Stimulated activated CD4-positive, alpha-beta T cell treated with anti-CD3 and anti-CD28 coated beads, Interleukin-4, amount 100 ng/mL, for 1 hour (primary cell): ENCODE measurements at places on chromosomes 1 and 21.

GRCh38 chr1:114081437-114082303 is 72.0 kb downstream of the SYT6 start:
- no peak for DNase-seq

- DNase-seq: peak; percentile 66
Measured at GRCh38 chr1:156082309-156083091, at the start of gene MEX3A. Gene MEX3A (minus strand): TSS chr1:156082465. CDS start chr1:156081998, 467 bp downstream.

GRCh38 chr1:247456914-247457639 is 827 bp downstream of the OR2B11 start:
- no peak for DNase-seq

- DNase-seq: no peak
Measured at GRCh38 chr1:228852511-228853088, 117.3 kb downstream of the RHOU start.

DNA sequence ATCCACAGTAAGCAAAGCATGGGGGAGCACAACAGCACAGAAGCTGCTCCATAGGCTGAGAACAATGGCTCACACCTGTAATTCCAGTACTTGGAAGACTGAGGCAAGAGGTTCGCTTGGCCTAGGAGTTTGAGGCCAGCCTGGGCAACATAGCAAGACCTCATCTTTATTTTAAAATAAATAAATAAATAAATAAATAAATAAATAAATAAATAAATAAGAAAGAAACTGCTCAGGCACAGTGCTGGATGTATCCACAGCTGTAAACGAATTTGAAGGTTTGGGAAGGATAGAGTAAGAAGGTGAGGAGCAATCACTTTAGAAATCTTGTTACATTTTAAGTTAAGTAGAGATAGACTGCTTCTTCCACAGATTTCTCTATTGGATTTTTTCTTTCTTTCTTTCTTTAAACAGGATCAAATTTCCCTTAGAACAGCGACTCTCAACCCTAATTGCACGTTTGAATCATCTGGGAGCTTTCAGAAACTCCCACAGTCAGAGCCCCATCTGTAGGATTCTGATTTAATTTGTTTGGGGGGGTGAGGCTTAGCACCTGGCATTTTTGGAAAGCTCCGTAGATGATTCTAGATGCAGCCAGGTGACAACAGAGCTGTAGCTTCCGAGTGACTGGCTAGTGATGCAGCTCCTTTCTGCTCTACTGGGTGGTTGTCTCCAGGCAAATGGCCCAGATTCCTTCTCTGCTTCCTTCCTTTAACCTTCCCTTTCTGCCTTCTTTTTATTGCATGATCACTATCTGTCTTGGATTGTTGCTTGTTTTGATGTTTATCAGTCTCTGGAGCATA is 53.5 kb downstream of the S1PR1 start:
- DNase-seq: no peak

DNA sequence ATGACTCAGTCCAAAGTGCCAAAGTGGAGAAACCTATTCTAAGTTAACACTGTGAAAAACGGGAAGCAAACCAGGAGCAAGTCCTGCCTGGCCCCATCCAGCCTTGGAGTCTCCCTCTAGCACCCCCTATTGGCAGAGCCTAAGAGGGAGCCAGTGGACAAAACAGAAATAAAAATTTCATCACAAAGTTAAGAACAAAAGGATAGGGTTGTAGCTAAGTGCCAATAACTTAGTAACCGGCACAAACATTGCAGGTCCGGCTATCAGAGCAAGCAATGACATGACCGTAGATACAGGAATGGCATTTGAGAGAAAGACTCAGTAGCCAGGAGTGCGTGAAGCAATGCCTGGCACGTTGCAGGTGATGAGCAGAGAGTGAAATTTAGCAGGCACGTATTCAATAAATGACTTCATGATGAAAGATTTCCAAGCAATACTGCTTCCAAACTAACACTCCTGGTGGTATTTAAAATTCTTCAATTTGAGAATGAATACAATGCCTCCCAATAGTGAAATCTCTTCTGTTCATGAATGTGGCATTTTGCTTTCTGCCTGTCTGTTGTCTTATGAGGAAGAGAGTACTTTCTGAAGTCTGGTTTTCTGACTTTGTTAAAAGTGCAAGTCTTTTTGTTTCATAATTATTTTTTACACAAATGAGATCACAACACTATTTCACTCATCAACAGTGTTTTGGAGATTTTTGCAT is 391.0 kb downstream of the OMA1 start:
- DNase-seq: no peak

- DNase-seq: no peak
Measured at GRCh38 chr1:82086739-82087138, 286.0 kb downstream of the ADGRL2 start.

- DNase-seq: no peak
Measured at GRCh38 chr1:43267818-43268425, 1.9 kb upstream of the TMEM125 start.

- no peak for DNase-seq
Measured at GRCh38 chr1:82690411-82690810, 889.7 kb downstream of the ADGRL2 start.

GRCh38 chr1:202189001-202189790 is 4.4 kb upstream of the LGR6 start:
- peak; percentile 82 for DNase-seq

GRCh38 chr21:28903448-28903847 is 89.2 kb downstream of the LTN1 start:
- DNase-seq: no peak

GRCh38 chr1:209850342-209850979 is 22.7 kb downstream of the UTP25 start:
- peak; percentile 44 for DNase-seq

DNA sequence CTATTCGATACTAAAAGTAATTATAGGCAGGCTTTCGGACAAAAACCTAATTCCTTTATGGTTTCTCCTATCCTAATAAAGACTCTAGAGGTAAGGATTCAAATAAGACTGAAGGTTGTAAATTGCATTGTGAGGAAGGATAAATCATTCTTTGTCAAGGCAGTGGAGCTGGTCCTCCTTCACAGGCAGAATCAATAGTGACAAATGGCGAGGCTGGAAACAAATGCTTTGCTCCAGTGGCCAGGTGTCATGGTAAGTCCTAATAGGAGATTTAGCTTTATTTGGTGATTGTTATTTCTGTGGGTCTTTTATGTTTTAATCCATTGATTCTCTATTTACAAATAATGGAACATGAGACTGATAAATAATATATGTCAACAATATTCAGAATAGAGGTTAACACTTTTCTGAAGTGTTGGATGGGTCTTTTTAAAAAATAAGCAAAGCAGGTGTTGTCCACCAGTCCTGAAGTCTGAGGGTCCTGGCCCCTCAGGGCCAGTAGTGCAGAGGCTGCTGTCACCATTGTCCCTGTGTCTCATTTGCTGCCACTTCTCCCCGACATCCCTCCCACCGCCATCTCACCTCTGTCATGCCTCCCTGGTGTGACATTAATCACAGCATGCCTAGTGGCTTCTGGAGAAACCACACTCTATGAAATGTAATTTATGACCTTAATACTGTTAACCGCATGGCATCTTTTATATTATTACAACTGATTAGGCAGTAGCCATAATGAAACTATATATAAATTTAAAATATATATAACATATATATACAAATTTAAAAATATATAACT is 120.9 kb upstream of the MAGI3 start:
- DNase-seq: no peak

DNA sequence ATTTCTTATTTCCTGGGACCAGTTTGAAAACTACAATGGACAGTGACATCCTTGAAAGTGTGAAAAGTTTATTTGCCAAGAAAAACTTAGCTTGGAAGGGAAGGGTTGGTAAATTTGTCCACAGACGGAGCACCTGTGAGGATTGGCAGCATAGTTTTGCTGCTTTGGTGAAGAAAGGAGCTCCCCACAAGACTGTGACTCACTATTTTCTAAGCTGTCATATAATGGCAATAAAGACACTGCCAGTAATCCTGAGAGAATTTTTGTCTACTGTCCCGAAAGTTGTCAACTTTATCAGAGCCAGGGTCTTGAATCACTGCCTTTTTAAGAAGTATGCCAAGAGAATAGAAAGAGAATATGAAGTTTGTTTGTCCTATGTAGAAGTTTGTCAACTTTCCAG is 230.8 kb downstream of the NEGR1 start:
- DNase-seq: no peak

- DNase-seq: no peak
Measured at GRCh38 chr1:203180611-203181330, 5.1 kb upstream of the MYBPH start.

- no peak for DNase-seq
Measured at GRCh38 chr21:38915546-38915945, 109.8 kb downstream of the ETS2 start.

DNA sequence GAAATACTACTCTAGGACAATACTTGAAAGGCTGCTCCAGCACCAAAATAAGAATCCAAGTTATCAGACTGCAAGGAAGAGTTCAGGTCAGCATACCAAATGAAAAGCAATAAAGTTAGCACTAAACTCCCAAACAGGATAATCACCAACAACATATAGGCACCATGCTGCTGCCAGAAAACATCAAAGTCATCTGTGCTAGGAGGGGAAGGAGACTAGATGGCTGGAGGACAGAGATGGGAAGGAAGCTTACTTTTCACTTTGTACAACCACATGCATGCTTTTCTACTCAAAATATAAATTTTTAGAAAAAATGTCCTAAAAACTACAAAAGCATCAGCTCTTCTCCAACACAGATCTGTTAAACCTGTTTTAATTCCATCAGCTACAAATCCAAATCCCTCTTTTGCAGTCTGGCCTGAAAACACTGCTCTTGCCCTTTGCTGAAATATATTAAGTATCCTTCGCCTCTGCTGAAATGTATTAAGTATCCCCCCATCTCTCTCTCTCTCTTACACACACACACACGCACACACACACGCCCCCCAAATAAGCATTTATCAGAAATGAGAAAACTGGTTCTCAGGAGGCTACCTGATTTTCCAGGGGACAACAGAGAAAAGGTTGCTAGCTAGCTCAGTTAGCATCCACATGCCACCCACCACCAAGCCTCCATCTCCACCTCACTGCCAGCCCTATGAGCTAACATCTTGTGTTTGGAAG is 1.5 kb downstream of the GATAD2B start:
- DNase-seq: no peak

DNA sequence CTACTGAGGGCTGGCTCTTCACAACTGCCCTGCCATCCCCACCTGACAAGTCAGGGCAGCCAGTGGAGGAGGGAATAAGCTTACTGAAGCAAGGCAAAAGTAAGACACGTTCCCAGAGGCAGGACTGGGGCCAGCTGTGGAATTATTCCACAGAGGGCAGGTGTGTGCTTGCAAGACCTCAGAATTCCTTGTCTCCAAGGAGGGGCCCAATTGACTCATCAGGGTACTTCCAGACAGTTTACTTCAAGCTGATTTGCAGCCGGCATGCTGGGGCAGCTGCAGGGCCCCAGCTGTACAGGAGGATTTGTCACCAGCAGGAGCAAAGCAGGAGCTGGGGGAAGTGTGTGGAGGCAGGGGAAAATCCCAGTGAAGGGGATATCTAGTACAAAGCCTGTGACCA is 167.5 kb upstream of the CAMK1G start:
- no peak for DNase-seq

DNA sequence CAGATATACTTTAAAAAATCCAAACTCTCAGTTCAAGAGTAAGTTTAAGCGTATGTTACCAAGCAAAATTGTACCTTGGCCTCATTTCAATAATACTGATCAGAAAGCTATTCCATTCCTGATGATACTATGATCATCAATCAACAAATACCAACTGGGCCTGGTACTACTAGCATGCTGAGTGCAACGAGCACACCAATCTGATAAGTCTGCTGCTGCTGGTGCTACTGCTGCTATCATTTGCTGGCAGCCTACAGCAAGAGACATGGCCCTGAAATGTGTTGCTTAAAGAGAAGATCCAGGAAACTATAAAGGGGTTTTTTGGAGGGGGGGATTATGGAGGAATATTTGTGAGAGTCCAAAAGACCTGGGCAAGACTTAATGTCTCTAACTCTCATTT is 39.7 kb downstream of the NME7 start:
- DNase-seq: no peak

GRCh38 chr1:16927711-16928485 is 6.2 kb downstream of the CROCC start:
- no peak for DNase-seq

- no peak for DNase-seq
Measured at GRCh38 chr1:155919801-155920200, 8.7 kb upstream of the RIT1 start.

DNA sequence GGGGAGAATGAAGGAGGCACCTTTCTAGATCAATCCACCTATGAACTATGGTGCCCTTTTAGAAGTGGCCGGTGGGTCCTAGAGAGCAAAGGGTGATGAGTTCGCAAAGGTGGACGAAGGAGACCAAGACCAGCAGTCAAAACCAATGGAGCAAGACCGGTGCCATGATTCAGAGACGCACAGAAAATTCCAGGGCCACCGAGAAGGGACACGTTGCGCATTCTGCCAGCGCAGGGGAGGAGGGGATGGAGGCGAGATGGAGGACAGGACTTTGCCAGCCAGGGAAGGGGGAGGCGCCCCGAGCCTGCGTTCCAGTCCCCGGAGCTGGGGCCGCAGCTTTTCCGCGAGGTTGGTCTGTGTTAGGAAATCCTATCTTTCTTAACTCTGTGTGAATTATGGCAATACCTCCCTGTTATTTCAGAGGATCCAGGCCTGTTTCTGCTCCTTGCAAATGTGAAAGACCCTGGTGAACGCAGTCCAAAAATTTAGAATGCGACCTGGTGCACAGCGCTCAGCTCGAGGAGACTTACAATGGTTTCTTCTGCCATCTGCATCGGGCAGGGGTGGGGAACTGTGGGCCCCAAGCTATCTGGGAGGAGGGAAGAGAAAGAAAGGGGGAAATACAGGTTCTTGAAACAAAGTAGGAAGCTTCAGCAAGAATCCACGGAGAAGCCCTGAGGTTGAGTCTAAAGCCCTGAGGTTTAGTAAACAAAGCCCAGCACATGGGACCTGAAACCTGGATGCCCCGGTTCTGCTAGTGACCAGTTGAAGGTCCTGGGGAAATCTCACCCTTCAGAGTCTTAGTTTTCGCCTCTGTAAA is 129.4 kb downstream of the MRPS6 start:
- no peak for DNase-seq

- DNase-seq: no peak
Measured at GRCh38 chr1:225995919-225996864, 3.0 kb downstream of the SDE2 start.

DNA sequence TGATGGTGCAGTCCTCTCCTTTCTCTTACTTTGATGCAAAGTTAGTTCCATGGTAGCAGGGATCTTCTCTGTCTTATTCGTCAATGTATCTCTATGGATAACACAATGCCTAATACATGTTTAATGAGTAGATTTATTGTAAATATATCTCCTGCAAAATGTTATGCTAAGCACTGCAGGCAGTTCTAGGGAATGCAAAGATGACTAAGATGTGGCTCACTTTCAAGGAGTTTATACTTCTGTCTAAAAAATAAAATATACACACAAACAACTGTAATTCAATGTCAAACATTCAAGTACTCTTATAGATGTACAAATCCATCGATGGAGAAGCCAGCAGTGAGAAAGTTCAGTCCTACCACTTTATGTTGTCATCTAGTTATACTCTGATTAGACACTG is 194.3 kb downstream of the KCTD3 start:
- DNase-seq: no peak

DNA sequence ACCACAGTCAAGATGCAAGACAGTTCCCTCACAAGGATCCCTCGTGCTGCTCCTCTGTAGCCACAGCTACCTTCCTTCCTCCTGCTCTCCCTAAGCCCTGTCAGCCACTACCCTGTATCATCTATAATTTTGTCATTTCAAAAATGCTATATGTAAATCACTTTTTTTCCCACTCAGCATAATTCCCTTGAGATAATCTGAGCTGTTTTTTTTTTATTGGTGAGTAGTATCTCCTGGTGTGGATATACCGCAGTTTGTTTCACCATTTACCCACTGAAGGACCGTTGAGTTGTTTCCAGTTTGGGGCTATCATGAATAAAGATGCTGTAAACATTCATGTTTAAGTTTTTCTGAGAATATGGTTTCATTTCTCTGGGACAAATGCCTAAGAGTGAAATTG is 88.2 kb downstream of the HUNK start:
- DNase-seq: no peak
